ENCODE measurements at places on chromosomes 5 and 9.
A peak's percentile ranks its signal among the peaks of the same experiment; 100 is the strongest.

- no peak for DNase-seq
Observed at GRCh38 chr9:132793606-132794580, 84.2 kb downstream of the AK8 start.

DNA sequence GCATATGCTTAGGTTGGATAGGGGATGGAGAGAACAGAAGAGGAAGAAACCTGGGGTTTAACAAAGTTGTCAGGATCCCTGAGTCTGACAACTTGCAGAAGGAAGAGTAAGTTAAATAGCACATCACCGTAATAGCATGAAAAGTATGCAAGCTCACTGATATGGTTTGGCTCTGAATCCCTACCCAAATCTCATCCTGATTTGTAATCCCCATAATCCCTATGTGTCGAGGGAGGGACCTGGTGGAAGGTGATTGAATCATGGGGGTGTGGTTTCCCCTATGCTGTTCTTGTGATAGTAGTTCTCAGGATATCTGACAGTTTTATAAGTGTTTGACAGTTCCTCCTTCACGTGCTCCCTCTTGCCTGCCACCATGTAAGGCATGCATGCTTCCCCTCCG lies 193.3 kb downstream of the PSAT1 start:
- no peak for DNase-seq

GRCh38 chr5:124504081-124504916 lies 242.1 kb downstream of the ZNF608 start:
- no peak for DNase-seq

DNA sequence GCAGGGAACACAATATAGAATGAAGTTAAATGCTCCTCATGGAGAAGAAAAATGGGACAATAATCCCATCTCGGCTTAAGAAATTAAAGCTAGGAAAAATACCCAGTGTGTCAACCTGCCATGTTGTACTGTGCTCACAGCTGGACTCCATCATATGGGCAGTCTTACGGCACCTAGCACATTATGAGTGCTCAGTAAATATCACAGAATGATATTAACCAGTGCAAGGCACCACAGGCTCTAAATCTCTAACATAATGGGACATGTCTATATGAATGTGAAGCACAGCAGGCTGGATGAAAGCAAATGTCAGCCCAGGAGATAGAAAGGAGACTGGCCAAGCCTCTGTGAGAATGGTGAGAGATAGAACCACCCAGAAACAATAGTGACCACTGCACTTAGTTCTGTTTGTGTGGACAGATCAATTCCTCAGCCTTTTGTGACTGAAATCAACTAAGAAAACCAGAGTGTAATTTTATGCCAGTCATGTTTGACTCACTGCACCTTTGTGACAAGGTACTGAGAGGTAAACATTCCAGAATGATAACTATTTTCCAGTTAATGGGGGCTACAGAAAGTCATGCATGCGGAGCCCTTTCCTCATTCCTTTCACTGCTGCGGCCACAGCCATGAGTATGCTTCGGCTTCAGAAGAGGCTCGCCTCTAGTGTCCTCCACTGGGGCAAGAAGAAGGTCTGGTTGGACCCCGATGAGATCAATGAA lies 140.4 kb upstream of the CDH6 start:
- no peak for DNase-seq

DNA sequence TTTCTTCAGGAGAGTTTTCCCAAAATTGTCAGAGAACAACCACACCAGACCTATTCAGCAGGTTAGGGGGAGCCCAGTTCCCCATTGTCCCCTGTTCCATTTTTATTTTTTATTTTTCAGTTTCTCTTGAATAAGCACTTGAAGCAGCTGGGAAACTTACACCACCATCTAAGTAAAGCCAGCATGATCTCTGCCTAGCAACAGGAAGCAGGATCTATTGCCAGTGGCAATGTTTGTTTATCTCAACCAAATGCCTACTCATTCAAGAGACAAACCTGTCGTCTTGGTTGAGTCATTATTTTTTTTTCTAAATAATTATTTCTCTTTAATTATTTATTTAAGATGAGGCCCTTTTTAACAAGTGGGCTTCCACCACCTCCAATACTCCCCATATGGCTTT lies 379.3 kb downstream of the PLK2 start:
- no peak for DNase-seq

GRCh38 chr5:179418972-179419371 lies 73.7 kb upstream of the ADAMTS2 start:
- DNase-seq = no peak

GRCh38 chr9:93258419-93258817 lies 74.5 kb downstream of the WNK2 start:
- DNase-seq = no peak

DNA sequence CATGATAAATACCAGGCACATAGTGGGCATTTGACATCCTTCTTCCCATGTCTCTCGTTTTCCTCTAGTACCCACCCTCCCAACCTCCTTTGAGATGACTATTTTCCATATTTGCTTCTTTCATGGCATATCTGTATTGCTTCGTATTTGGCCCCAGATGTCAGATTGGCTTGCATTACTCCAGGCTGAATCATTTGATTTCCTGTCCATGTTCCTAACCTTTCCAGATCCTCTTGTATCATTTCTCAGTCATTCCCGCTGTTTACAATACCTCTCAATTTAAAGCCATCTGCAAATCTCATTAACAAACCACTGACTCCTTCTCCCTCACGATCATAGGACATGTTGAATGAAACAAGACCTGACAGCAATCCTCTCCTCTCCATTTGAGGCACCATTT lies 19.9 kb downstream of the MTX3 start:
- DNase-seq = no peak

DNA sequence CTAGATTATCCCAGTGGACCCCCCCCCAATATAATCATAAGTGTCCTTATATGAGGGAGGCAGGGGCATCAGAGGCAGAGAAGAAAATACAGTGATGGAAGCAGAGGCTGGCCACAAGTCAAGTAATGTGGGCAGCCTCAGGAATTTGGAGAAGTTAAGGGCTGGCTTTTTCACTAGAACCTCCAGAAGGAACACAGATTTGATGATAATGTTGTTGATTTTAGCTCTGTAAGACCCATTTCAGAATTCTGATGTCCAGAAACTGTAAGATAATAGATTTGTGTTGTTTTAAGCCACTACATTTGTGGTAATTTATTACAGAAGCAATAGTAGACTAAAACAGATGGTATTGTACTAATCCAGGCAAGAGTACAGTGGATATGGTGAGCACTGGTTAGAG lies 36.3 kb upstream of the LRRTM2 start:
- no peak for DNase-seq

- DNase-seq = no peak
Observed at GRCh38 chr5:137016783-137017324, 482.3 kb downstream of the SPOCK1 start.

DNA sequence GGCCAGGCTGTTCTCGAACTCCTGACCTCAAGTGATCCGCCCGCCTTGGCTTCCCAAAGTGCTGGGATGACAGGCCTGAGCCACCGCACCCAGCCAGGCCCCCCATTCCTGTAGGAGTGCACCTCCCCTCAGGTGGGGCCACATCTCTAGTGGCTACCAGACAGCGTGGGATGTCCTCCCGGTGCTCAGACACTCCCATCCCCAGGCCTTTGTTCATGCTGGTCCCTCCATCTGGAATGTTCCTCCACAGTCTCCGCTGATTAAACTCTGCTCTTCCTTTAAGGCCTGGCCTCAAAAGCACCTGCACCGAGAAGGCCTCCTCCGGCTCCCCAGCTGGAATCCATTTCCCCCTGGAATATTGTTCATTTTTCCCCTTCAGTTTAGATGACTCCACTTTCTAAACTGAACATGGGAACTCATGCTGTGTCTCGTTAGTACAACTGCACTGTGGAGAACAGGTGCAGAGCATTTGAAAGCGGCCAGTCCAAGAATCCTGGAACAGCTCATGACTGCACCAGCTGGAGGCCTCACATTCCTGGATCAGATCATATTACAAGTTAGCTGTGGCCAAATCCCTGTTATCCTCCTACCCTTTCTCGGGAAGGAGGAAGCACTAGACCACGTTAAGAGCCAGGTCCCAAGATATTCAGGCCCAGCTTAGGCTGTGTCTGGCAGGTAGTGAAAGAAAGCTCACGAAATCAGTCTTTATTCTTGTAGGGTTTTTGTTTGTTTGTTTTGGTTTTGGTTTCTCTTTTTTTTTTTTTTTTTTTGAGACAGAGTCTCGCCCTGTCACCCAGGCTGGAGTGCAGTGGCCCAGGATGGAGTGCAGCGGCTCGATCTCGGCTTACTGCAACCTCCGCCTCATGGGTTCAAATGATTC lies 10.8 kb upstream of the PRRC2B start:
- DNase-seq = peak; percentile 69

- DNase-seq = peak; percentile 73
Observed at GRCh38 chr5:37717613-37718431, 122.0 kb downstream of the GDNF start.

- DNase-seq = no peak
Observed at GRCh38 chr9:5773324-5773999, 59.5 kb downstream of the ERMP1 start.

DNA sequence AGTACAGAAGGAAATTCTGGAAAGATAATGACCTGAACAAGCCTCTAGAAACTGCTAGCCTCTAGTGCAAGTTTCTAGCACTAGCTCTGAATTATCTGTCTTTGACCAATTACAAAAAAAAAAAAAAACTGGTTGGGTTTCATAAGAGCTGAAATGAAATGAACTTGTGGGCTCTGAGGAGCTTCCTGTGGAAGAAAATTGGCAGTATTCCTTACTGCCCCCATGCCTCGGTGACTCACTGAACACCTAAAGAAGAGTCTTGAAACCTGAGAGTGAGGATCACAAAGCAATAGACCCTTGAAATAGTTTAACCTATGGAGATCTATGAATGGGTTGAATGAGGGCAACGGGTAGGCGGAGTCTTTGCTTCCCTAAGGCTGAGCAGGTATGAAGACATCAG lies 263.6 kb upstream of the RASA1 start:
- no peak for DNase-seq

DNA sequence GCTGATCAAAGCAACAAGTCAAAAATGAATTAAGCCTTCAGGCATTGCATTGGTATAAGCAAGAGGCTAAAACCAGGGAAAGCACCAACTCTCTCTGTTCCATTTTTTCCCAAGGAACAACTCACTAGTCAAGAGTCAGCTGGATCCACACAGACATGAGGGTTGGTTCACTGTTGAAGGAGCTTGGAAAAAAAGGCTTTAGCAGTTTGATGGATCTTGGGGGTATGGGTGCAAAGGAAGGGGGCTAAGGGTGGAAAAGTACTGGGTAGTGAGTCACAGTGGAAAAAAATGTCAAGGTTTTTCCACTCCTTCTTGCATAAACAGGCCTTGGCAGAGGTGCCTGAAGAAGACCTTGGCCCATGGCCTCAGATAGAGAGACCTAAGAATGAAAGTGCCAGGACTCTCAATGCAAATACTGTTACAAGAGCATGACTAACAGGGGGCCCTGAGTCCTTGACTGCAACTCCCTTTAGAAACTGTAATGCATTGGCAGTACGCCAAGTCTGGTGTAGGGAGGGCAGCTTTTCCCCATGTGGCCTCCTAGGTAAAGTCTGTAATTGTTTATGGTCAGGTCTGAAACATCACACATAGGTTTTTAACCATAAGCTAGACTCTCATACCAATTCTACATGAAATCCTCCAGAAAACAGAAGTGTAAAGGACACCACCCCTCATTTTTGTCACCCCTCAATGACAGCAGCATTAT lies 23.7 kb downstream of the ACTL7A start:
- DNase-seq = peak; percentile 17

- DNase-seq = no peak
Observed at GRCh38 chr9:94511955-94512265, 43.0 kb upstream of the PCAT7 start.

DNA sequence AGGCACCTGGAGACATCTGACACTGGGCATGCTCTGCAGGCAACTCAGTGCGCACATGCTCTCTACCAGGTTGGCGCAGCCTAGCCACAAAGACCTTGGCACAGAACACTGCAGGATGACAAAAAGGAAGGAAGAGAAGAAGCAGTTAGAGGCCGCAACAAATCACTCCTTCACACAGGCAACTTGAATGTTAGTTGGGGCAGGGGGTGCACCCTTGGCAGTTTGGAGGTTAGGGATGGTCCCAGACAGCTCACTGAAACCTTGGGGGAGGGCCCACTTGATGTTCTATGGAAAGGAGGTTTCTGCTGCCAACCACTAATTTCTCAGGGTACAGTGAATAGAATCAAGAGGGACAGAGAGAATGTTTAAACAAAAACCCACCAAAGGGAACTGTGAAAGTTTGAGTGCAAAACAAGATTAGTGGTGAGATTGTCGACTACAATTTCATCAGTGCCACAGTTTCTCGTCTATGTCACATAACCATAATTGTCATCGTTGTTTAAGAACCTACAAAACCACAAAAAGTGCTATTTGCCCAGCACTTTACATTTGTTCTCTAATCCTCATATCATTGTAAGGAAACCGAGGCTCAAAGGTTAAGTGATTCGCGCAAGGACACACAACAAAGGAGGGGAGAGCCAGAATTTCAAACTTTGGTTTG lies 48.7 kb downstream of the FBXW11 start:
- DNase-seq = no peak

GRCh38 chr9:92963831-92964606 lies 16.7 kb downstream of the FGD3 start:
- no peak for DNase-seq

GRCh38 chr9:83384214-83384613 lies 154.0 kb downstream of the FRMD3 start:
- DNase-seq = peak; percentile 48

- no peak for DNase-seq
Observed at GRCh38 chr5:140267559-140268018, 35.3 kb downstream of the PFDN1 start.

DNA sequence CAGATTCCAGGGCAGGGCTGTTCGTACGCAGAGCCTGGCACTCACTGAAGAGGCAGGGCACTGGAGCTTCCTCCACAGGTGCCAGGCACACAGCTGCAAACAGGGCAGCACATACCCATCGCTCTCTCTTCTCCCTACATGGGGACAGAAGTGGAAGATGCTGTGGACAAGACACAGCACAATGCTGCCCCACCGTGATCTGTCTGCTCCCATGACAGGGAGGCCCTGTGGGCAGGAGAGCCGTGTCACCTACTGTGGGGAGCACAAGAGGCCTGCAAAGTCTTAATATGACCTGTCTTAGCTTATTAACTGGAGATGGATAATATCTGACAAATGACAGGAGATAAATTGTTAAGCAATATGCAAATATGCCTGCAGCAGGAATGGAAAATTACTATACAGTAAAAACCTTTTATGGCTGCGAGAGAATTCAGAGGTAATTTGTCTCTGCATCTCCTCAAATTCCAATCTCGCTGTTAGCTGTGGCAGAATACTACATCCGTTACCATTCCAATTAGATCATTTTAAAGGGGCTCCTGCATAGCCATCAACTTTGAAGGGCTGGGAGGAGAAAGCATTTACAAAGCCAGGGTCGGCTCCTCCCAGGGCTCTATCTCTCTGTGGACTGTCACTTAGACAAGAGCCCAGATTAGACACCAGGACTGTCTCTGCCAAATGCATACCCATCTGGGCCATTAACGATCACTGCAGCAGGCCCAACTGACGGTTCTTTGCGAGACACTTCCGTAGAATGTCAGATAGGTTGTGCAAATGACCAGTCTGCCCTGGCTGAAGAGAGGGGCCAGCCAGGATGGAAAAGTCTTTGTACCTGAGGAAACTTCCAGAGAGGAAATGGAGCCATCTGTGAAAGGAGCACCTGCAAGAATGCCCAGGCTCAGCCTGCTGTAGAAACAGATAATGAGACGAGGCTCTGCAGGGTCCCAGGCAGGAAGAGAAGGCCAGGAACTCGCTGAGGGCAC lies 90.7 kb upstream of the FSTL4 start:
- DNase-seq = no peak
